ENCODE measurements at places on chromosomes 5 and 9.

DNA sequence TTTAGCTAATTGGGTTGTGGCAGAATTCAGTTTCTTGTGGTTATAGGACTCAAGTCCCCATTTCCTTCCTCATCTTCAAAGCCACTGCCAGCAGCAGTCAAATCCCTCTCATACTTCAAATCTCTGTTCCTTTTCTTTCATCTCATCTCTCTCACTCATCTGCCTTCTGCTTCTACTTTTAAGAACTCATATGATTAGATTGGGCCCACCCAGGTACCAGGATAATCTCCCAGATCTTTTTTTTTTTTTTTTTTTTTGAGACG, 8.0 kb upstream of the REEP5 start:
- no peak for DNase-seq

DNA sequence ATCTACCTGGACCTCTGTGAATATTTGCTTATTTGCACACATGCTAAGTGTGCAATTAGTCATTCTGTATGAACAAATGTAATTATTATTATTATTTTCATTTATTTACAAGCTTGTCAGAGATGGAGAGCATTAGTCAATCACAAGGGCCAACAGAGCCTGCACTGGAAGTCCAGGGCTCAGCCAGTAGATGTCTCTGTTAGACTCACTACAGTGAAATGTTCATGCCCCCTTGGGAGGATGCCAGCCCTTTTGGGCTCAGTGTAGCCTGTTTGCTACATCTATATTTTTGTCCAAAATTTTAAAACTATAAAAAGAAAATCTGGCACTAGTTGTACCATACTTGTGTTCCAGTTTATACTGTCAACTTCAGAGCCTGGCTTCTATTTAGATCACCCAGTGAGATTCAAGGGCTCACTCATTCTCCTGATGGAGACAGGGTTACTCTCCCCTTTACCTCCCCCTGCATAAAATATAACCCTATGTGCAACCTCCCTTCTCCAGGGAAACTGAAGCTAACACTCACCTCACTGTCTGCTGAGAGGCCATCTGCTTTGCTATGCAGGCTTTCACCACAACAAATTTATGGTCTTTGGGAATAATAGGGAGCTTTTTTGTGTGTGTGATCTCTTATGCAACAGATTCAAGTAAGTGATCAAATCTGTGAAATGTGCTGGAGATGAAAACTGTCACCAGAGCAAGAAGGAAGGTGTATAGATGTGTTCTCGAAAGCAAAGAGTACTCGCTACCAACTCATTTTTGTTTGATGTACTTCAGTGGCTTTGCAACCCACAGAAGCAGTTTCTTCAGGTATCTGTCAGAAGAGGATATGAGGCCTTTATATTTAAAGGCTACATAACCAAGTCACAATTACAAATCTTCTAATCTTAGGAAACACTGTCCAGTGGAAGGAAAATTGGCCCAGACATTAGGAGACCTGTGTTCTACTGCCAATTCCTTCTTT, 99.9 kb upstream of the TLE4 start:
- no peak for DNase-seq

- no peak for DNase-seq
These were observed 163.7 kb downstream of the GABBR2 start for GRCh38 chr9:98545021-98545420.

DNA sequence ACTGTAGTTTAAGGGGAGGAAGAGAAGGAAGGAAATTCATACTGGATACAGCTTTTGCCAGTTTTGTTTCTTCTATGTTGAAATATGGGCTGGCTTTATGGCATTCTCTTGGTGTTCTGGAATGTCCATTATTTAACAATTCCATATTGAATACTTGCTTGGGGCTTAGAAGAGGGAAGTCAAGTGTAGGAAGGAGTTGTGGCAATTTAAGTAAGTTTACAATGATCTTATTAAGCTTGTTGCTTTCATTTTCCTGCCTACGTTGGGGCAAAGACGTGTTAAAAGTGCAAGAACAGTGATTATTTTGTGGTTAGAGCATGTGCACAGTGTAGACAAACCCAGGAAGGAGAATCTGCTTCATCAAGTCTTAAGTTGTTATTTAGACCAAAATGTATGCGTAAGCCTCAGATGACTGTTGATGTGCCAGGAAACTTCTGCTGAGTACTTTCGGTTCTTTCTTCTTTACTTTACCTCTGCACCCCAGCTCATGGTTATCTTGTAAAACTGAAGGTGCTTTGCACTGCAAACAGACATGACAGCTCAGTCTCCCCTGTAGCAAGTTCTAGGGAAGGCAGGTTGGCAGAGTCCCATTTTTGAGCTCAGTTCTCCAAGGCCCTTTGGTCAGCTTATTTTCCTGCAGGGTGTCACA, 75.8 kb downstream of the F2RL2 start:
- no peak for DNase-seq

- no peak for DNase-seq
These were observed 262.8 kb downstream of the NR3C1 start for GRCh38 chr5:143140492-143141203.

GRCh38 chr9:68443624-68444023, 87.2 kb downstream of the PGM5 start:
- no peak for DNase-seq

DNA sequence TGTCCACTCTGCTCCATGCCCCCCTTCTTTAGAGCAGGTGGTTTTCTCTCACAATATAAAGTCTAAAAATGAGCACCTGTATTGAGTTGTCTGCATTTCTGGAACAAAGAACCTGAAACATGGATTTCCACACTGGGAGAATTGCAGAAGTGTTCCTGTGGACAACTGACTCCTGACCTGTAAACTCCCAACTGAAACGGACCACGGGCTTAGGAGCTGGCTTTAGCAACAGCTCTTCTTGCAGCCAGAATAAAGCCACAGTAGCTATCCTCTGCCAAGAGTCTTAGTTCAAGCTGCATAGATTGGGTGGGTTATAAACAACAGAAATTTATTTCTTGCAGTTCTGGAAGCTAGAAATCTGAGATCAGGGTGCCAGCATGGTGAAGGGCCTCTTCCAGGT, 194.7 kb downstream of the DTWD2 start:
- no peak for DNase-seq

GRCh38 chr5:163190784-163191183, 246.6 kb upstream of the CCNG1 start:
- no peak for DNase-seq

DNA sequence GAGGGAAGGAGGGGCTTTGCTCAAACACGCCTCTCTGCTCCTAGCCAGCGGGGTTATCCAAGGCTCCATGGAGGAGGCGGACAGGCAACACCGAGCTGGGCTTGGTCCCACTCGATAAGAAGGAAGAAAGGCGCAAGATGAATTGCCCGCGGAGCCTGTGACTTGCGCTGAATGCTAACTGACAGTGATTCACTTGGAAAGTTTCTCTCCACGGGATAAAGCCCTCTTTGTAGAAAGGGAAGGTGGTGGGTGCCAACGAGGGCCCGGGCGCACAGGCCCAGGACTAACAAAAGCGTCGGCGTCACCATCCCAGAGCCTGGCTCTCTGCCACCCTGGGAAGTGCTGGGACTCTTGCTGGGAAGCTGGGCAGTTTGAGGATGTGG, 76.0 kb downstream of the VAV2 start:
- DNase-seq, result no peak

- no peak for DNase-seq
These were observed 56.2 kb upstream of the ANKRD33B start for GRCh38 chr5:10507575-10508096.

DNA sequence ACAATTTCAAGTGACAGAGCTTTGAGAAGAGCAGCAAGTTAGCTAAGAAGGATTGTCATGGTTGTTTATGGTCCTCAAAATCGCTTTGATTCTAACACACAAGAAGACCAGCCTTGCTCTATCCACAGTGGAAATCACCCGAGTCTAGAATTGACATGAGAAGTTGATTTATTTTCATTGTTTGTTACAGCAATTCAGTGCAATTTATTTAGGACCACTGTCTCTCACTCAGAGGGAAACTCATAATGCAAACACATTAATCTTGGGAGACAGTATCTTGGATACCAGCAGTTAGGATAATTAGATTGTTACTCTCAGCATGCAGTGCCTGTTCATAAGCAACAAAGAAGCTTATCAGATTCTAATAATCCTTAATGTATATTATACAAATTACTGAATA, 498.9 kb downstream of the NTRK2 start:
- no peak for DNase-seq

DNA sequence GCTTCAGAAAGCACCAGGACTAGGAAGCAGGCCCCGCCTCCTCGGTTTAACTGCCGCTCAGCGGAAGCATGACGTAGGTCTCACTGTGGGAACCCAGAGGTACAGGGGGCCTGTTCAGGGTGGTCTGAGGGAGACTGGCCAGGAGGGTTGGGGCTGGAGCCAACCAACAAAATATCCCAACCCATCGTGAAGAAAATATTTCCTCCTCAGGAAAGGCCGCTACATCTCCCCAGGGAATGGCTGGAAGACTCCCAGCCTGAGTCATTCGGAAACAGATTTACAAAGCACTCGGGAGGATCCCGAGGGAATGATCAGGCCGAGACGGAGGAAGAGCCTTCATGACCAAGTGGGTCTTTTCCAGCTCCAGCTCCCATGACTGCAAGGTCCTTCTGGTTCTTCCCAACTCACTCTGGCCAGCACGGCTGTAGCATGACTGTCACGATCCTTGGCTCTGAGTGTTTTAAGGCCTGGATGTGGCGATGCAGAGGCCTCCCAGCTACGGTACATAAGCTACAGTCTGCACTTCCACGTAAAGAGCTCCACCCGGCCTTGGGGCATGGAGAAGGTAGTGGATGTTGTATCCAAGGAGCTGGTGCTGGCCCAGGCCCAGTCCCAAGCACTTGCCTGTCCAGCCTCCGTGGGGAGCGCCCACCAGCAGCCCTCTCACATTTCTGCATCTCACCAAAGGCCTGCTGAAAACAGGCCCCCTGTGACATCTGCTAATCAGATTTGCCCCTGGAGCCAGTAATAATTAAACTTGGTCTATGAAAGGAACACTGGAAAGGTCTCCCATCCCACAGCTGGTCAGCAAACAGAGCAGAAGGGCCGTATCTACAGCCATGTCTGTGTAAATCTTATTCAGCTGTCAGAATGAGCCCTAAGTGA, 100.6 kb downstream of the LHFPL2 start:
- peak; percentile 98 for DNase-seq

GRCh38 chr5:99724732-99725290, 796.0 kb upstream of the CHD1 start:
- DNase-seq, result no peak

- DNase-seq, result no peak
These were observed 885.9 kb downstream of the EFNA5 start for GRCh38 chr5:106784846-106785245.

GRCh38 chr5:107401470-107402122, 269.1 kb downstream of the EFNA5 start:
- no peak for DNase-seq

DNA sequence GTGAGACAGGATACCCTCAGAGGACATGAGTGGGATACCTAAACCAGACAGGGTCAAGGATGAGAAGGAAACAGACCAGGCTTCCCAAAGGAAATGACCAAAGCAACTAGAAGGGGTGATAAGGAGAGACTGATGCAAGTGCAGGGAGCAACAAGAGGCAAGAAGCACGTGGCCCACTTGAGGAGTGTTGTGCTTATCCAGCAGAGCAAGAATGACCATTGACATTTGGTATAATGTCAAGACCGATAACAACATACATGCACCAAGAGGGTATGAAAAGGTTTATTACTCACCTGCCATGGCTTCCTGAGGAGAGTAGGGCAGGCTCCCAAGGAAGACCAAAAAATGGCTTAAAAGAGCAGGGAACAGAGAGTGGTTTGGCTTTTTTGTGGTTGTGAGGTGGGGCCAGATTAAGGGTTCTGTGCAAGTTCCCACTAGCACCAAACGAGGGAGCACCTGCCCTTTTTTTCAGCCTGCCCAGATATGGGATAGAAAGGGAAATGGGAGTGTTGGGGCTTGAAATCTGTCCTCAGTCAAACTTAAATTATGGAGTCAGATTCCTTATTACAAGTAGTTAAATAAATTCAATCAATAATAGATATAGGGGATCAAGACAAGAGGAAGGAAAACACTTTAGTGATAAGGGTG, 513.6 kb downstream of the RASEF start:
- DNase-seq, result no peak

GRCh38 chr5:163360656-163361055, 76.7 kb upstream of the CCNG1 start:
- DNase-seq, result no peak

DNA sequence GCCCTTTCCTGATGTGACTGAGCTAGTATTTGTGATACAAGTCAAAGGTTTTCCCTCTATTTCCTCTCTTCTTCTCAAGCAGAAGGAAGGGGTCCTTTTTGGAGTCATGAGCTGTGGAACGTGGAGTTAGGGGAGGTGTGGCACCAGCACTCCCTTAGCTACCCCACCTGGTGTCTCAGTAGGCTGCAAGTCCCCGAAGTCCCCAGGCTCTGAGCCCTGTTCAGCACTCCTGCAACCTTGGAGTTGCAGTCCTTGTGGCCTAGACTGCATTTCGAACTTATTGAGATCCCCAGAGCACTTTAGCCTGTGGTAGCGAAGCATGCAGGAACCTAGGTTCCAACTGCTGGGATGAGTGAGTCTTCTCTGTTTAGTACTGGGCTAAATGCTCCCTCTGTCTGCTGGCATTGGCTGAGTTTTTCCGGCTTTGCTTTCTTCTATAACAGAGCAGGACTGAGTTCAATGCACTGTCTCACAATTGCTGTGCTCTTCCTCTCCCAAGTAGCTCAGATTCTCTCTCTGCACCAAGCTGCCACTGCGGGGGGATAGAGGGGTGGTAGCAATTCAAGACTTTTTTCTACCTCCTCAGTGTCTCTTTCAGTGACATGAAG, 600.7 kb upstream of the CDH9 start:
- no peak for DNase-seq

DNA sequence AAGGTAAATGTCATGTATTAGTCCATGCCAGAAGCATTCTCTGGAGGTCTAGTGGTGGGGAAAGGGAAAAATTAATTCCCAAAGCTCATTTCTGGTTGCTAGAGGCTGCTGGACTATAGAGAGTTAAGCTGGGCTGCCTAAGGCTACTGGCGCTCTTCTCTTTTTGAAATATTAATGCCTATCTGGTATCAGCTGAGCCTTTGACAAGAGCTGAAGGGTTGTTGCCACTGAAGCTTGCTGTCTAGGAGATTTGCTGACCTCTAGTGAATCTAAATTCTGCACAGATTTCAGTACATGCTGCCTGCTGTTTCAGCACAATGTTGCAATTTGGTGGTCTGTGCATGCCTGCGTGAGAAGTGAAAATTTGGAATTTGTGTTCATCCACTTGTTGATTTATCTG, 29.1 kb upstream of the PLCXD3 start:
- no peak for DNase-seq

- no peak for DNase-seq
These were observed 31.7 kb downstream of the UGCG start for GRCh38 chr9:111928359-111928720.

DNA sequence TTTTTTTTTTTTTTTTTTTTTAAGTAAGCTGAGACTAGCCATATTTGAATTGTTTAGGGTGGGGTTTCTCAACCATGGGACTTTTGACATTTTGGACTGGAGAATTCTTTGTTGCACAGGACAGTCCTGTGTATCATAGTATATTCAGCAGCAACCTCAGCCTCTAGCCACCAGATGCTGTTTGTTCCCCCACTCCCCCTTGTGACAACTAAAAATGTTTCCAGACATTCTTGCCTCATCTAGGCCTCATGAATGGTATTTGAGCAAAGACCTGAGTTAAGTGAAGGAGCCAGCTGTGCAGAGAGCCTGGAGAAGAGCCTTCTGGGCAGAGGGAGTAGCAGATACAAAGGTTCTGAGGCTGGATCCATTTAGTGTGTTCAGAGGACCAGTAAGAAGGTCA, 155.9 kb downstream of the SGCD start:
- no peak for DNase-seq

GRCh38 chr9:131845305-131846298, 105.7 kb upstream of the RAPGEF1 start:
- no peak for DNase-seq
